EH (cell line): ENCODE measurements at places on chromosomes 11 and 22.

GRCh38 chr11:93000511-93001476, 31.3 kb downstream of the MTNR1B start:
- DNase-seq: peak; percentile 96

DNA sequence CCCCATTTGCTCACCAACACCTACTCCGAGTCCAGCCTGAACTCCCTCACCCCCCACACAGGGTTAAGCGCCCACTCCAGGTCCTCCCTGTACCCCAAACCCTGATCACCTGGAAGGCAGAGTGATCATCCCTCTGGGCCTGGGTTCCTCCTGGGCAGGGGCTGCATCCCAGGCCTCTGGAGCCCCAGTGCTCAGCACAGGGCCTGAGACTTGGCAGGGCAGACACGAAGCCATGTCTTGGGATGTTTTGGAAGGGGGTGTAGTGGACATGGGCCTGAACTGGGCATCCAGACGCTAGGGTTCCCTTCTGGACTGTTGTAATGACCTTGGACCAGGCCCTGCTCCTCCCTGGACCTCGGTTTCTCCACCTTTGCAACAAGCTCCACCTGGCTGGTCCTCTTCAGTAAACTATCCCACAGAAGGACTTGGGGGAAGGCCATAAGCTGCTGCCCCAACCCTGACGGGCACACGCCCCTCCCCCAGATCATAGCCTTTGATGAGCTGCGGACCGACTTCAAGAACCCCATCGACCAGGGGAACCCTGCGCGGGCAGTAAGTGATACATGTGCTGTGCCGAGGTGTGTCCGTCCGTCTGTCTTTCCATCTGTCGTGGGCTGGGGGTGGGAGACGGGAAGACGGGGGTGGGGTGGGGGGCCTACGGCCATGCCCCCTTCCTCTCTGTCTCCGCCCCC, 3.9 kb downstream of the CNIH2 start:
- DNase-seq: no peak

DNA sequence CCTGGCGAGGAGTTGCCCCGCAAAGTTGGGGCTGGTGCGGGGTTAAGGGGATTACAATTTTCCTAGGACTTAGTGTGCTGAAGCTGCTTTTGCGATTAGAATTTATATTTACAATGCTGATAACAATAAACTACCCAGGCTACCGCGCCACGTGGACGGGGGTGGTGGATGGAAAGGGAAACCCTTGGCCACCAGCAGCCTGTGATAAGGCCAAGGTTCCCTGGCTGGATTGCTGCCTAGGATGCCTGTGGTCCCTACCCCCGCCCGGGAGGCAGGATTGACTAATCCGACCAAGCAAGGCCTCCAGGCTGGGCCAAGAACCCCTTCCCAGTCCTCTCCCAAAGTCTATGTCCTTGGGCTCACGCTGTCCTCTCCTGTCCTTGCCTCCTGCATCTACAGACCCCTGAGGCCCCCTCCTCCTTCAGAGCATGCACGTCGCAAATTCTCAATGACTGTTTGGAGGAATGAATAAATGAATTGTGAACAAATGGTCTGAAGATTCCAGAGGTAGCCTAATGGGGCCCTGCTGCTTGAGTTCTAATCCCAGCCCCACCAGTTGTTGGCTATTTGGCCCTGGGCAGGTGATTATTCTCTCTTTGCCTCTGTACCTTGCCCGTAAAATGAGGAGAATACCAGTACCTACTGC, 7.6 kb upstream of the CHKA start:
- peak; percentile 76 for DNase-seq

DNA sequence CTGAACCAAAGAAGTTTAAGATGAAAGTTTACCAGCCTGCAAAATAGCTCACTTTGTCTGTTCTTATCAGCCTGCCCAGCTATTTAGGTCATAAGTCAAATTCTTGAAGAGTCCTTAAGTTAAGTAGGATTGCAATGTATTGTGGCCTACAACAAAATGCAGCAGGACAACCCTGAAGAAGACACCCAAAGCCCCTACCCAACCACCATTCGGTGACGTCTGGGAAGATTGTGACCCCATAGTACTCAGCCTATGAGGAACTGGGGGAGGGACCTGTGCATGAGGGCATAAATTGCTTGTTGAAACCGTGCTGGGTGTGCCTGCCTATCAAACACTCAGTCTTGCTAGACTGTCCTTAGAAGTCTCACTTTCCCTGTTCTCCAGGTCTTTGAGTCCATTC, 50.5 kb upstream of the FDX1 start:
- DNase-seq: no peak

DNA sequence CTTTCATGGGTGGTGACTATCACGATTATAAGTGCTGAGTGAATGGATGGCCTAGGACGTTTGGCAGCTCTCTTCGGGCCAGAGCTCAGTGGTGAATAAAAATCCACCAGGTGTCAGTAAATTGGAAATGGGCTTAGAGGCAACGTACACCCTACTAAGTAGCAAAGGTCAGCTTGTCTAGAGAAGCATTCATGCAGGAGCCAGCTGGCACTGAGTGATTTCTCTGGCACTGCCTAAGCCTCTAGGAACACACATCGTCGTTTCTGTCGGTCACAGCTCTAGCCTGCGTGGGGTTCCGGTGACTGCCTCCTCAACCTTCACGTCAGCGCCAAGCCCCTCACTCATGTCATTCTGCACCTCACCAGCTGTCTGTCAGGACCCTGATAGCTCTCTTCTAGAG, 192.4 kb upstream of the NTM start:
- no peak for DNase-seq

DNA sequence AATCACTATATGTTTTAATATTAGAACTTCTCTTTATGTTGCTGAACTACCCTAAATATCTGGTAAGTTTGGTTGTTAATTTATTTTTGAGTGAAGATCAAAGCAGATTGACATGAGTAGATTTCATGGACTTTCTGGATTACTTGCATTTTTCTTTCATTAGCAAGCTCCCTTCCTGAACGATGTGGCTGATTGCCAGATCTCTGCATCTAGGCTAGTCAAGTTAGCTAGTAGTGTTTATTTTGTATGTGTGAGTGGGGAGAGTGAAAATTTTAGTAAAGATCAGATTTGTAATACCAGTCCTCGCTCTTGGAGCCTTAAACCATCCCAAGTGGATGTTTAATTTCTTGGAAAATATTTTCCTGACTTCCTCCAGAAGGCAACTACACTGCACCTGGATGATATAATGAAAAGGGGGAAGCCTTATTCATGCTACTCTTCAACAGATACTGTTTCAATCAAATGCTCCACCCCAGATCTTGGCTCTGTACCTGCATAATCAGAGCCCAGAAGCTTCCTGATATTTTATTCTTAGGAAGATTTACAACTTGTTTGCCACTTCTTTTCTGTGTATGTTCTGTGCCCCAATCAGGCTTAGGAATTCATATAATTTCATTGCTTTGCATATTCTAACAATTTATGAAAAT, 143.2 kb upstream of the GRIA4 start:
- DNase-seq: peak; percentile 61
